ENCODE measurements at places on chromosomes 4 and X. TPM values are rescaled to one million over a fixed set of nuclear protein-coding genes. Genes with fewer than 3 reads are reported as not detected.

GRCh38 chrX:9671998-9672397 lies 93.6 kb downstream of the GPR143 start:
- H3K27ac ChIP-seq = no peak overlapping the region
- H3K36me3 ChIP-seq = peaks cover 42% of the 10 kb centered on the region
- H3K4me3 ChIP-seq = no peak overlapping the region
- DNase-seq = no peak
- H3K4me1 ChIP-seq = peaks cover 10% of the 10 kb centered on the region

DNA sequence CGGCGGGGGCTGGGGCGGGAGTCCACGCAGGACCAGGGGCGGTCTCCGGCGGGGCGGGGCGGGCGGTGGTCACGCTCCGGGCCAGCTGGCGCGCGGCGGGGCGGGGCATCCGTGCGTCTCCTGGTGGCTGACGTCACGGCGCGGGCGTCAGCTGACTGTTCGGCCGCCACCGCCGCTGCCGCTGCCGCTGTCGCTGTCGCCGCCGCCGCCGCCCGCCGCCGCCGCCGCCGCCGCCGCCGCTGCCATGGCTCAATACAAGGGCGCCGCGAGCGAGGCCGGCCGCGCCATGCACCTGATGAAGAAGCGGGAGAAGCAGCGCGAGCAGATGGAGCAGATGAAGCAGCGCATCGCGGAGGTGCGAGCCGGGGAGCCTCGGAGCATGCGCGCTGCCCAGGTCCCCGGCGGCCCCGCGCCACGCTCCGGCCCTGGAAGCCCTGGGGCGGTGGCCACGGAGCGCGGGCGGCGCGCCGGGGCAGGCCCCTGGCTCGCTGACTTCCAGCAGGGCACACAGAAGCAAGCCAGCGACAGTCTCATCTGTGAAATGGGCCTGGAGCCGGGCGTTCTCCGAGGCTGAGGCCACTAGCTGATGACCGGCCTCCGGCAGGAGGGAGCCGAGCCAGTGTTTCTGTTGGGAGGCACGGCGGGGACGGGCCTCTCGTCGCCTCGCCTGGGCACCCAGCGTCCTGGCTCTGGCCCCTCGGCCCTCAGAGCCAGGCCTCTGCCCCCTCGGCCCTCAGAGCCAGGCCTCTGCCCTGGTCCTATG lies at the start of gene FAM50A:
FAM50A (plus strand) TSS at position 150 of the 763 bp plus-strand sequence; CDS start at position 245, 95 bp downstream.
- no peaks in the 10 kb centered on the region for H3K27me3 ChIP-seq
- DNase-seq = peak; percentile 64
- peak within 1 kb of the TSS; percentile 75 for H3K4me3 ChIP-seq
- H3K4me1 ChIP-seq = peaks cover 3% of the 10 kb centered on the region
- peak within 1 kb of the TSS; percentile 50 for H3K27ac ChIP-seq
- peaks cover 27% of the 10 kb centered on the region for H3K36me3 ChIP-seq

DNA sequence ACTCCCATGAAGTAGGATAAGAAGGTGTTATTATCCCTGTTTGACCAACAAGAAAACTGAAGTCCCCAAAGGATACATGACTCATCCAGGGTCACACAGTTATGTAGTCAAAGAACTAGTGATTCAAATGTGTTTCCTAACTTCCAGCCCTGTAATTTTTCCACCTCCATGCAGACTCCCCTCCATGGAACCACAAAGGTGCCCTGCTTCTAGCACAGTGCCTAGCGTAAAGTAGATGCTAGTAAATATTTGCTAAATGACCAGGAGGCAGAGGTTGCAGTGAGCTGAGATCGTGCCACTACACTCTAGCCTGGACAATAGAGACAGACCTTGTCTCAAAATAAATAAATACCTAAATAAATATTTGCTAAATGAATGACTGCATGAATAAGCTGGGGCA lies 55.8 kb downstream of the FRMPD3 start:
- H3K4me1 ChIP-seq = no peaks in the 10 kb centered on the region
- H3K4me3 ChIP-seq = no peak overlapping the region
- H3K27me3 ChIP-seq = peaks cover 39% of the 10 kb centered on the region
- no peak for DNase-seq
- no peaks in the 10 kb centered on the region for H3K36me3 ChIP-seq
- no peak overlapping the region for H3K27ac ChIP-seq

DNA sequence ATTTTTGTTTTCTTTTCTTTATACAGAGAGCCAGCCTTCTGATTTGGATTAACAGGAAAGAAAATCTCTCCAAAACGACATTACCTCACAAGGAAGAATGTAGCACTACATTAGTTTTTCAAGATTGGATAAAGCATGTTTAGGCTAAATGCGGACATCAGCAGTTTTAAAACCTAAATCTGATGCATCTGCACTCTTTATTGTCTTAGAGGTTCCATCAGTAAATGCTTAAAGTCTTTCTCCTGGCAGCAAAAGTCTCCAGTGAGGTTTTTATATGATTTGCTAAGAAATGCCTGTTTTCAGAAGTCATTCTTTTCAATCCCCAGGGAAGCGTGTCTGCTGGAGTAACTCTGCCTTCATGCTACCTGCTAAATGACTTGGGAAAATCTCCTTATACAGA lies 912.9 kb upstream of the INTU start:
- DNase-seq = no peak
- H3K27me3 ChIP-seq = no peaks in the 10 kb centered on the region
- no peaks in the 10 kb centered on the region for H3K36me3 ChIP-seq
- no peak overlapping the region for H3K4me3 ChIP-seq

DNA sequence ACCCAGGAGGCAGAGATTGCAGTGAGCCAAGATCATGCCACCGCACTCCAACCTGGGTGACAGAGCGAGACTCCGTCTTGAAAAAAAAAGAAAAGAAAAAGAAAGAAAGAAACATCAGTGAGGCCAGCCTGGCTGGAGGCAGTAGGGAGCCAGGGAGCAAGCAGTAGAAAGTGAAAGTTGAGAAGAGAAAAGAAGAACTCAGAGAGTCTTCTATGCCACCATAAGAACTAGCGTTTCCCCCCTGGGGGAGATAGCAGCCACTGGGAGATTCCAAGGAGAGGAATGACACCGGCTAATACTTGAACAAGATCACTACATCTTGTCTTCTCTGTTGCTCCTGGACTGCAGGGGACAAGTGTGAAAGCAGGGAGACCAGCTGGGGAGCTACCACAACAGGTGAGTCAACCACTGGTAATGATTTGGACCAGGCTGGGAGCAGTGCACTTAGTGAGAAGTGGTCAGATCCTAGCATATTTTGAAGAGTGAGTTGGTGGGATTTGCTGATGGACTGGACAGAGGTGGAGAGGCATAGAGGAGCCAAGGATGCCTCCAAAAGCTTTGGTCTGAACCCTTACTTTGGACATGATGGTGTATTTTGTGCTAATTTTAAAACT lies 33.4 kb downstream of the SLC2A9 start:
- no peak overlapping the region for H3K4me3 ChIP-seq
- no peak overlapping the region for H3K27ac ChIP-seq
- H3K4me1 ChIP-seq = no peaks in the 10 kb centered on the region
- H3K36me3 ChIP-seq = no peaks in the 10 kb centered on the region
- no peaks in the 10 kb centered on the region for H3K27me3 ChIP-seq
- DNase-seq = no peak

DNA sequence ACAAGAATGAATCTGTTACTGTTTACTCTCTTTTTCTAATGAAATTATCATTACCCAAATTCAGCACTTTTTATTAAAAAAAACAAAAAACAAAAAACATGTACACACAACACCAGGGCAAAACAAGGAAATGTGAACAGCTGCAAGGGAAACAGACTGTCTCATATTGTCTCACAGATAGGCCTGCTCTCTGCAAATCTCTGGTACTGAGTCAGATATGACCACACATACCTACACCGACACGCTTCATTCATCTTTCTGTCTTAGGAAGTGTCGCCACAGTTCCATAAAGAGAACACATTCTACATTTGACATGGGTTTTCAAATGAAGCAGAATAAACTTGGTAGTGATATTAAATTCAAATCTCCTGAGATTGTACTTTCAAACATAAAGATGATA lies 92.2 kb upstream of the GPR34 start:
- no peaks in the 10 kb centered on the region for H3K27me3 ChIP-seq
- H3K36me3 ChIP-seq = peaks cover 3% of the 10 kb centered on the region
- no peak overlapping the region for H3K4me3 ChIP-seq
- peaks cover 9% of the 10 kb centered on the region for H3K4me1 ChIP-seq
- no peak for DNase-seq

GRCh38 chrX:94053575-94053974 lies 379.6 kb downstream of the FAM133A start:
- no peaks in the 10 kb centered on the region for H3K36me3 ChIP-seq
- DNase-seq = no peak
- no peak overlapping the region for H3K4me3 ChIP-seq
- no peaks in the 10 kb centered on the region for H3K4me1 ChIP-seq
- no peak overlapping the region for H3K27ac ChIP-seq

GRCh38 chr4:8614365-8615193 lies 22.0 kb downstream of the CPZ start:
- H3K27ac ChIP-seq = no peak overlapping the region
- DNase-seq = no peak
- no peaks in the 10 kb centered on the region for H3K36me3 ChIP-seq
- no peaks in the 10 kb centered on the region for H3K4me1 ChIP-seq

DNA sequence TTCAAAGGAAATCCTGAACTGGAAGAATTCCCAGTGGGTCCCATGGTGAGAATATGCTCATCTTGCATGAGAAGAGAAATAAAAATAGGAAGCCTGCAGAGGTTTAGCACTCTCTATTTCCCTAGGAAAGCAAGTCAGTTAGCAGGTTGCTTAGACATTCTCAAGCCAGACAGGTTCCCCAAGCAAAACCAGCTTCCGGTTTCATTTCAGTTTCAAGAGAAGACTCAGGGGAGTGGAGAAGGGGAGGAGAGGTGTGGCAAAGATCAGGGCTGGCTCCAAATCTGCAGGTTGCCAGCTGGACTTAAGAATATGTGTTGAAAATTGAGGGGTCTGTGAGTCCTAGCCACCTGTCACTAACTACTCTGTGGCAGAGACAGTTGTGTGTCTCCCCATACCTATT lies 107.5 kb downstream of the CLNK start:
- DNase-seq = no peak
- peaks cover 6% of the 10 kb centered on the region for H3K27me3 ChIP-seq
- H3K4me1 ChIP-seq = peaks cover 9% of the 10 kb centered on the region
- H3K4me3 ChIP-seq = no peak overlapping the region
- H3K36me3 ChIP-seq = no peaks in the 10 kb centered on the region

- peaks cover 27% of the 10 kb centered on the region for H3K36me3 ChIP-seq
- peaks cover 47% of the 10 kb centered on the region for H3K4me1 ChIP-seq
- H3K27me3 ChIP-seq = no peaks in the 10 kb centered on the region
Measured at GRCh38 chr4:6991771-6992557, 51.2 kb upstream of the TADA2B start.

GRCh38 chr4:149168645-149169044 lies 647.0 kb downstream of the IQCM start:
- no peaks in the 10 kb centered on the region for H3K36me3 ChIP-seq
- H3K4me1 ChIP-seq = no peaks in the 10 kb centered on the region
- H3K27ac ChIP-seq = no peak overlapping the region
- no peaks in the 10 kb centered on the region for H3K27me3 ChIP-seq
- no peak for DNase-seq

- H3K4me3 ChIP-seq = no peak overlapping the region
- H3K27me3 ChIP-seq = no peaks in the 10 kb centered on the region
- H3K27ac ChIP-seq = no peak overlapping the region
- no peak for DNase-seq
Measured at GRCh38 chrX:139803224-139803623, 95.3 kb upstream of the MCF2 start.

The AVPR2 gene
- not detected for total RNA-seq

The P2RY4 gene
- 0.55 TPM for total RNA-seq

The PGAM4 gene
- total RNA-seq = 0.48 TPM

Data from activated T-helper 2 cell treated with anti-CD3 and anti-CD28 coated beads, Interferon-gamma antibody, Interleukin-2, Interleukin-4, amounts not matched to agents 10 μg/mL and 5 μg/mL and 100 μg/mL, durations not matched to agents 14 hours and 24 hours and 36 hours (primary cell).